ENCODE measurements at places on chromosomes 4 and X.

- peak; percentile 11 for DNase-seq
Measured at GRCh38 chrX:120790118-120790517, 85.5 kb downstream of the CT47B1 start.

GRCh38 chr4:98148856-98149255, 5.6 kb upstream of the STPG2 start:
- no peak for DNase-seq

- no peak for DNase-seq
Measured at GRCh38 chr4:6644792-6645530, 4.5 kb downstream of the MRFAP1 start.

DNA sequence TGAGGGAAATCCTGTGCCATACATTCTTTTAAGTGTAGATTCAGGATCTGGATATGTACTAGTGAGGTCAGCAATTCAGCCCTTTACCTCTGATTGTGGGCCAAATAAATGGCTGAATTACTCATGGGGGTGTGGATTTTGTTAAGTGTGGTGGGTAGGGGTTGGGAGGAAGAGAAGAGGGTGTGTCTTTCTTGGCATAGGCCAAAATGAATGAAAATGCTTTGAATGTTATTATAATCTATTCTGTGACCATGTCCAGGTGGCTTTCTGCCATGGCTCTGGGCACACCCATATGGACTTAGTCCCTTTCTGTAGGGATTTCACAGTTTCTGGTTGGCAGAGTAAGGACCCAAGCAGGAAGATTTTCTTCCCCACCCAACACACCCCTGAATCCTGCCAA, 244.3 kb downstream of the CBR4 start:
- no peak for DNase-seq

DNA sequence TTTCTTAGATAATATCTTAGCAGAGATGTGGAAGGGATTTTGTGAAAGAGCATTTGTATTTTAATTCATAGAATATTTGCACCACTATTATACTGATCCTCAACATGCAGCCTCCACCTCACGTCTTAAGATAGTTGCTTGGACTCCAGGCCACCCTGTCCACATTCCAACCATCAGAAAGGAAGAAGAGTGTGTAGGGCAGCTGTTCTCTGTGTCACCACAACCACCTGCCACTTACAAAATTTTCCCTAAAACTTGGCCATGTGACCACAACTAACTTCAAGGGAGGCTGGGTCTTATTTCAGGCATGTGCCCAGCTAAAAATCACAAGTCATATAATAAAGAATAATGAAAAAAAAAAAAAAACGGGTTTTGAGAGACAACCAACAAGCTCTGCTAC, 528.1 kb downstream of the RAB28 start:
- DNase-seq, result no peak

- DNase-seq, result no peak
Measured at GRCh38 chr4:16764622-16765021, 133.8 kb downstream of the LDB2 start.

DNA sequence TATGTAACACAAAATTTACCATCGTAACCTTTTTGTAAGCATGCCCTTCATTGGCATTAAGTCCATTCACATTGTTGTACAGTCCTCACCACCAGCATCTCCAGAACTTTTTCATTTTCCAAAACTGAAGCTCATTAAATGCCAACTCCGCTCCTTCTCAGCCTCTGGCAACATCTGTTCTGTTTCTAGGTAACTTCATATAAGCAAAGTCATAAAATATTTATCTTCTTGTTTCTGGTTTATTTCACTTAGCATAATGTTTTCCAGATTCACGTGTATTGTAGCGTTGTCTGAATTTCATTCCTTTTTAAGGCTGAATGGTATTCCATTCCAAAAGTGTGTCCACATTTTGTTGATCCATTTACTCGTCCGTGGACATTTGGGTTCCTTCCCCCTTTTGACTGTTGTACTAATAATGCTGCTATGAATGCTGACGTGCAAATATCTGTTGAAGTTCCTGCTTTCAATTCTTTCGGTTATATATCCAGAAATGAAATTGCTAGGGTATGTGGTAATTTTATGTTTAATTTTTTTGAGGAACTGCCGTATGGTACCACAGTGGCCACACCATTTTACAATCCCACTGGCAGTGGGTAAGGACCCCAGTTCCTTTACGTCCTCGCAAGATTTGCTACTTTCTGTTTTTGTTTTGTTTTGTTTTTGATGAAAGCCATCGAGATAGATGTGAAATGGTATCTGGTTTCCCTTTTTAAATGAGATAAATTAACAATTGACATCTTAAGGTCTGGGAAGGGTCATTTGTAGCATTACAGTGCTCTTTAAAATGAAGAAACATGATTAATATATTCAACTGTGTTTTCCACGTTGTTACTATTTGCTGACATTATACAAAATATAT, 63.4 kb downstream of the PTTG2 start:
- no peak for DNase-seq

DNA sequence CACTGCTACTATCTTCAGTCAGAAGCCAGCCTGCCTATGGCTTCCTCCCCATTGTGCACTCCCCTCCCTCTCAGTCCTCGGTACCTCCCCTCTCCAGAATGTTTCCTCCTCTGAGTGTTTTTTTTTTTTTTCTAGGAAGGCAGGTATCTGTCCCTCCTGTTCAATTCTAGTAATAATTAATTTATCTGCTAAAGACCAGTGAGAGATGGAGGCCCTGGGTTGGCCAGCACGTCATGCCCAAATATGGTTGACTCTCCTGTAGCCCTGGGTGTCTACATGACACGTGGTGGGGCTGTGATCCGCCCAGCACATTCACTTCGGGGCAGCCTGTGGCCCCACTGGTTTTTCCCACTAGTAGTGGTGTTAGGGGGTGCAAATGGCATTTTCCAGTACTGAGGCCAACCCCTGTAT, 1.8 kb downstream of the FLNA start:
- no peak for DNase-seq

GRCh38 chr4:185730849-185731608, 81.0 kb downstream of the SORBS2 start:
- no peak for DNase-seq

DNA sequence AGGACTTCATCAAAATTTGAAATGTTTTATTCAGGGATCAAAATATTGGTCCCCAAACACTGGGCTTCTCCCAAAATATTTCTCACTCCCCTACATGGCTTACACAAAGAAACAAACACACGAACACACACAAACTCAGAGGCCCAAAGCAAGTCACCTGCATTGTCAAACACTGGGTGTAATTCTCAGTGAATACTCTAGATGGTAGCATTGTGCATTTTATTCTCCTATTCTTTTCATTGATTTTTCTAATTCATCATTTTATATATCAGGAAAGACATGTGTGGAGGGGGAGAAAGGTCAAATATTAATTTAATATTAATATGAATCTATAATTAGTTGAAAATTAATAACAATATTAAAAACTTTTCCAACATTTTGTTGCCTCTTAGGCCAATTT, 72.3 kb upstream of the TNMD start:
- no peak for DNase-seq

DNA sequence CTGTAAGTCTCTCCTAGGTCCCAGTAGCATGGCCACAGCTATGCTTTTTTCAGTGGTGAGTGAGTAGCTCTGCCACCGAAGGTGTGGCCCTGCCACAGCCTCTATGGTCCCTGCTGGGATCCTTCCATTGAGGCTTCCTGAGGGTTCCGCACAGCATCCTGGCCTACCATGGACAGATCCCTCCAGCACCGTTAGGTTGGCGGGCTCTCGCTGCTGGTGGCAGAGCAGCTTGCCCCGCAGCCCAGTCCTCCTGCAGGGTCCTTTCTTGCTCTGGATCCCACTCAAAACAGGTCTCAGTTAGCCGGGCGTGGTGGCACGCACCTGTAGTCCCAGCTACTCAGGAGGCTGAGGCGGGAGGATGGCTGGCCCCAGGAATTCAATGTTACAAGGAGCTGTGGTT, 2.4 kb upstream of the PDZD4 start:
- no peak for DNase-seq

Measured in CD8-positive, alpha-beta T cell (primary cell).